ENCODE measurements at places on chromosomes 6 and 20.
A peak's percentile ranks its signal among the peaks of the same experiment; 100 is the strongest.

GRCh38 chr6:49462071-49462470 is 982 bp downstream of the MMUT start:
- DNase-seq, result no peak

- DNase-seq, result peak; percentile 44
These were observed at the start of gene HCK for GRCh38 chr20:32052090-32052777. TSS of gene HCK (plus strand) at chr20:32052242.

DNA sequence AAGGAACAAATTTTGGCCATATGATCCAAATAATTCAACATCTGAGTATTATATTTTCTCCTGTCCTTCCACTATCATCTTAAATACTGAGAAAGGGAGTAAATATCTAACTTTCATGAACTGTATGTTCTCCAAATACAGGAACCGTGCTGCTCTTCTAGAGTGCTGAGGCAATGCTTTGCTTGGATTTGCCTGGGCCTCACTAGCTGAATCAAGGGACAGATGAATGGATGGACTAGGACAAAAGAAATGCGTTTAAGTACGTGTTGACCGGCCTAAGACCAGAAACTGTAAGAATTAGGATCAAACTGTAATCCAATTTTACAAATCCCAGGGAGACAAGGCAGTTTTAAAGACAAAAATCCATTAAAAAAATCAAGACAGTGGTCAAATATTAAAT is 362.4 kb upstream of the RUNX2 start:
- no peak for DNase-seq

- DNase-seq, result no peak
These were observed 362.7 kb upstream of the IMPG1 start for GRCh38 chr6:76435174-76435573.

DNA sequence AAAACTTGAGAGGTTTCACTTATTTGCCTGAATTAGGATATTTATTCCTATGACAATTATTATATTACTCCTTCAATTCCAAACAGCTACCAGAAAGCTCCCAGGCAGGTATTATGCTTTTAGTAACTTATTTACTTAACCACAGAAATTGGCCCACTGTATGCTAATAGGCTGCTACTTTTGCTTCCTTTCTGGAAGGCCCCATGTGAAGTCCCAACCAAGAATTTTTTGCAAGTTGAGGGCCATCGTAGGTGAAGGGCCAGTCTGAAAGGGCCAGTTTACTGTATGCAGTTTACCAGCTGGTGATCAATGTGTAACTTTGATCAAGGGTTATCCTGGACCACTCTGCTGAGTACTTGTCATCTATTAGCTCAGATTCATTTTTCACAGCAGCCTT is 45.0 kb downstream of the EDN1 start:
- DNase-seq, result no peak

GRCh38 chr6:169654598-169655391 is 47.0 kb downstream of the WDR27 start:
- no peak for DNase-seq

GRCh38 chr6:18081025-18081668 is 41.3 kb downstream of the NHLRC1 start:
- no peak for DNase-seq

- DNase-seq, result no peak
These were observed 684 bp downstream of the ZNFX1 start for GRCh38 chr20:49276961-49277785.

DNA sequence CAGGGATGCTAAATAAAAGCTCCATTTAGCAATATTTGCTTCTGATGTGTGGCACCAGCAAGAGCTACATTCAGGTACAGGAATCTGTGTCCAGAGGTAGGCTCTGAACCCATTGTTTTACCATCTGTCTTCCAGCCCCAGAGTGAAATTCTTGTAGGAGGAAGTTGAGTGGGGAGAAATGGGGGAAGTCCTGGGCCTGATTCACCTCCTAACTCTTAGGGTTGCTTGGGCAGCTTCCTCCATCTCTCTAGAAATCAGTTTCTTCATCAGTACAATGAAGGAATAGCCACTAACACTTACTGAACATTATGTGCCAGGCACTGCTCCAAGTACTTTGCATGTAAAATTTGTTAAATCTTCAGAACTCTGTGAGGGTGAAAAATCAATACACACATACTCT is 35.1 kb upstream of the TSPYL1 start:
- no peak for DNase-seq

GRCh38 chr6:33161354-33162331 is 30.6 kb downstream of the COL11A2 start:
- DNase-seq, result peak; percentile 50

- no peak for DNase-seq
These were observed 15.7 kb upstream of the AFDN start for GRCh38 chr6:167811040-167811439.

DNA sequence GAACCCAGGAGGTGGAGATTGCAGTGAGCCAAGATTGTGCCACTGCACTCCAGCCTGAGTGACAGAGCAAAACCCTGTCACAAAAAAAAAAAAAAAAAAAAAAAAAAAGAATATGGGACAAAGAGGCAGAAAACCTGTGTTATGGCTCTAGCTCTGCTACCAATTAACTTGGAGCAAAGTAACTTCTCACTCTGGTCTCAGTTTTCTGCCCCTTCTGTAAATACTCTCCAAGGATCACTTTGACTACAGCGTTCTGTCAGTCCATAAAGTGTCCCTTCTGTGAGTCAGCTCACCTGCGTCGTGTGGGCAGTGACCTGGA is 24.6 kb downstream of the C6orf132 start:
- DNase-seq, result no peak

Measured in NCI-H524 (cell line).